ENCODE measurements at places on chromosomes 12 and 14.

GRCh38 chr14:100590726-100591452, 3.7 kb upstream of the BEGAIN start:
- DNase-seq = no peak

GRCh38 chr12:126069549-126070165, 1004.4 kb downstream of the AACS start:
- DNase-seq = no peak

DNA sequence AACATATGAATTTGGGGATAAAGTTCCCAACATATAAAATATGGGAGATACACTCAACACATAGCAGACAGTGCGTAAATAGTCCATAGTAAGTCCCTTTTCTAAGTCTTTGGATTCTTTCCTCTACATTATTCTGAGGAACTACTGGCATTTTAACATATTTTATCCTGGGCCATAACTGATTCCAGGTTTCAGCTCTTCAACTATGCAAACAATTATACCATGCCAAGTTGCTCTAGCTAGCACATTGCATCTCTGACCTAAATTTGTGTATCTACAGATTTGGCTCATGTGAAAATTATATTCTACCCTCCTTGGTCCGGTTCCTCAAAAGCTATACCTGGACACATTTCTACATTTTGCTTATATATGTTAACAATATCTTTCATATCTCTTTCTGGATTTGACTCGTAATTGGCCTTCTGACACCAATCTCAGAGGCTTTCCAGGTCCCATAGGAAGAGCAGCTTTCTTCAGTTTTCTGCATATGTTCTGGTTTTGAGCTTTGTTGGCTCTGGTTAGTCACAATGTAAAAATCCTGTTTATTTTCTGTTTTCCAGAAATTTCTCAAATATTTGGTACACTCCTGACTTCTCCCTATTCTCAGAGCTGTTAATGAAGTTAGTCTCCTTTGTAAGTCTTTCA, 305.4 kb downstream of the BMP4 start:
- DNase-seq = no peak

- DNase-seq = no peak
Observed at GRCh38 chr12:125288931-125289928, 224.0 kb downstream of the AACS start.

- DNase-seq = no peak
Observed at GRCh38 chr12:18320036-18320617, 58.8 kb downstream of the PIK3C2G start.

GRCh38 chr12:111768159-111768895, 1.6 kb downstream of the ALDH2 start:
- no peak for DNase-seq

- DNase-seq = no peak
Observed at GRCh38 chr14:61555056-61555838, 140.1 kb upstream of the HIF1A start.

- DNase-seq = no peak
Observed at GRCh38 chr12:50947933-50948626, 4.3 kb upstream of the HIGD1C start.

DNA sequence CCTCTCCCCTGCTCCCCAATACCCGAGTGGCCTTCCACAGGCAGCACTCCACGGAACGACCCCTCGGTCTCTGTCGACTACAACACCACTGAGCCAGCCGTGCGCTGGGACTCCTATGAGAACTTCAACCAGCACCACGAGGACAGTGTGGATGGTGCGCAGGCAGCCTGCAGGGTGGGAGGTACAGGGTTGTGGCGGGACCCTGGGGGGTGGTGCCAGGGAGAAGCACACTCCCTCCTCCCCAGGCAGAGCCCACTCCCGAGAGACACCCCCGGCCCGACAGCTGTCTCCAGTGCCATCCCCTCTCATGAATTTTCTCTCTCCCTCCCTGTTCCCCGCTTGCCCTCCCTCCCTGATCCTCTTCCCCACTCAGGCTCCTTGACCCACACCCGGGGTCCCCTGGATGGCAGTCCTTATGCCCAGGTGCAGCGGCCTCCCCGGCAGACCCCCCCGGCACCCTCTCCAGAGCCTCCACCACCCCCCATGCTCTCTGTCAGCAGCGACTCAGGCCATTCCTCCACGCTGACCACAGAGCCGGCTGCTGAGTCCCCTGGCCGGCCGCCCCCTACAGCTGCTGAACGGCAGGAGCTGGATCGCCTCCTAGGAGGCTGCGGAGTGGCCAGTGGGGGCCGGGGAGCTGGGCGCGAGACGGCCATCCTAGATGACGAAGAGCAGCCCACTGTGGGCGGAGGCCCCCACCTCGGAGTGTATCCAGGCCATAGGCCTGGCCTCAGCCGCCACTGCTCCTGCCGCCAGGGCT, 9.0 kb downstream of the TNS2 start:
- no peak for DNase-seq

DNA sequence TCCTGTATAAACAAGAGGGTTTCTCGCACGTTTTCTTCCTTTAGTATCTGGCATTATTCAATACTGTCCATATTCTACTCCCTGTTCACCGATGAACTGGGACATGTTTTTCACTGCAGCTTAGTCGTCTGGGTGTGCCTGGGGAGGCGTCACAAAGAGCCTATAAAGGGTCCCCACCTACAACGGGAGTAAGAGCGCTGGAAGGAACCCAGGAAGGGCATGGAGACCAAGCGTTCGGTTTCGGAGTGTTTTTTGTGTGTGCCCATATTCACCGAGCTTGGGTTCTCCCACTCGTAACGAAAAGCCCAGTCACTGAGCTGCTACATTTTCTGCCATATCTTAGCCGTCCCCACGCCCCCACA, 592 bp upstream of the USP15 start:
- no peak for DNase-seq

- DNase-seq = no peak
Observed at GRCh38 chr12:10169104-10169503, 2.8 kb downstream of the OLR1 start.

GRCh38 chr12:113285679-113286610, 49.0 kb downstream of the SLC8B1 start:
- DNase-seq = no peak

GRCh38 chr14:78310272-78310671, 140.1 kb downstream of the NRXN3 start:
- no peak for DNase-seq

GRCh38 chr14:81971911-81972310, 438.3 kb upstream of the SEL1L start:
- no peak for DNase-seq

- DNase-seq = no peak
Observed at GRCh38 chr12:75130811-75131210, 78.8 kb downstream of the KCNC2 start.

DNA sequence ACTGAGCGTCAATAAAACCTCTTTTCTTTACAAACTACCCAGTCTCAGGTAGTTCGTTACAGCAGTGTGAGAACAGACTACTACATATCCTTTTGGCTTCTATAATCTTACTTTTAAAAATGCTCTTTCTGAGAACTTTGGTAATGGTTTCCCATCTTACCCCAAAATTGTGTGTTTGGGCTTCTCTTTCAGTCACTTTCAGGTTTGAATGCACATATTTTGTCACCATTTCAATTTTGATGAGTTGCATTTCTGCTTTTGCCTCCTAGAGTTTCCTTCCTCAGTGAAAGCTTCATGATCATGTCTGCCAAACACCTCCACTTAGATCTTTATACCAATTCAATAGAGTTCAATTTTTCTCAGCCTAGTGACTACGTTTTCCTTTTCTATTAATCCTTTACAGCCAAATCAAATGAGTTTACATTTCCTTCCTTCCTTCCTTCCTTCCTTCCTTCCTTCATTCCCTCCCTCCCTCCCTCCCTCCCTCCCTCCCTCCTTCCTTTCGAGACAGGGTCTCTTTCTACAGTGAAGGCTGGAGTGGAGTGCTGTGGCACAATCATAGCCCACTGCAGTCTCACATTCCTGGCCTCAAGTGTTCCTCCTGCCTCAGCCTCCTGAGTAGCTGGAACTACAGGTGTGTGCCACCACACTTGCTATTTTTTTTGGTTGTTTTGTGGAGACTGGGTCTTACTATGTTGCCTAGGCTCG, 124.9 kb downstream of the BCAT1 start:
- no peak for DNase-seq

- DNase-seq = no peak
Observed at GRCh38 chr12:76470028-76470939, 89.3 kb downstream of the OSBPL8 start.

DNA sequence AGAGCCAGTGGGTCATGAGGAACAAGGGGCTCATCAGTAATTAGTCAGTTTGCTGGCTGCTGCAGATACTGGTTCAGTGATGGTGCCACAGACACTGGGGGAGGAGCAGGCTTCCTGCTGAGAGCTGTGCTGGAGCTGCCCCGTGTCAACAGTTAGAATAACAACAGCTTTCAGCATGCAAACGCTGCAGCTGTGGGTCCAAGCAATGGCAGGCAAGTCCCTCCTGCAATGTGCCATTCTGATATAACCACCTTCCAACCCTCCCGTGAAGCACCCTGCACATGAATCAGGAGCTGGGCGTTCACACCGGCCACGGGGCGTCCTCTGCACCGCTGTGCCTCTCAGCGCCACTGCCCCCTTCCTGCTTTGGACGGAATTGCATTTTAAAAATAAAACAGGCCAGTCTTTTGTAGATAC, 258.4 kb upstream of the SFSWAP start:
- DNase-seq = peak; percentile 23

GRCh38 chr12:109356577-109356976, 8.9 kb downstream of the MYO1H start:
- DNase-seq = no peak

DNA sequence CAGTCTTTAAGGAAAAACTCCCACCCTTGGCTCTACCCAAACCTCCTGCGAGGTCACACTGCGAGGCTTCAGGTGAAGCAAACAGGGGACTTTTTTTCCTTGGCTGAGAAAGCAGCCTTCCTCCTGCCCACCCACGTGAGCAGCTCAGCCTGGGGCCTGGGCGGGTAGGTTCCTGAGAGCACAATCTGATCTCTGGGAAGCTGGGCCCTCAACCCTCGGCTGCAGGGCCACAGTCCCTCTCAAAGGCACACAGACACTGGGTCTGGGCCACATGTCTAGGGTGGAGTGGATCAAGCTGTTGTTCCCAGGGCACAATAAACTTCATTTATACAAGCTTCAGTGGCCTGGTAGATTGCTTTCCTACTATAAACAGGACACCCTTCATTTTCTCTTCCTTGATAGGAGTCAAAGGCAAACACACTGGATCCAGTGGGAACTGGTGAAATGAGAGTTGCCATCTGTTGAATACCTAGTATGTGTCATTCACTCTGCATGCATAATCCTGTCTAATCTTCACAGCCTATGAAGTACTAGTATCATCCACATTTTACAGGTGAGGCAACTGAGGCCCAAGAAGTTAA, 41.3 kb upstream of the PNMA1 start:
- no peak for DNase-seq

DNA sequence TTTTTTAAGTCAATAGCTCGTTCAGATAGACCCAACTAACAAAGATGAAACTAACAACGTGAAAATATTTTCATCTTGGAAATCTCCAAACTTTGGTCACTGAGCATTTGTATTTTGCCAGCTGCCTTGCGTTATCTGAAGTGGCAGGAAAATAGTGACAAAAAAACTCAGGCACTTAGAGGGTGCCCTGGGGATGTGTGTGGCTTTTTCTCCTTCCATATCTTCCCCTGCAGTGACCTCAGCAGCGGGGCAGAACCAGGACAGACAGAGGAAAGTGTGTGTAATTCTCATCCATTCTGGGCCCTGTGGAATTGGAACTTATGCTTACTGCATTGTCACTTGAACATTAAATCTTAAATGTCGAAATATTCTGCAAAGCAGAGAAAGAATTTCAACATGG, 152.0 kb downstream of the BCAT1 start:
- no peak for DNase-seq

- no peak for DNase-seq
Observed at GRCh38 chr12:107775093-107775721, 703 bp downstream of the ASCL4 start.

DNA sequence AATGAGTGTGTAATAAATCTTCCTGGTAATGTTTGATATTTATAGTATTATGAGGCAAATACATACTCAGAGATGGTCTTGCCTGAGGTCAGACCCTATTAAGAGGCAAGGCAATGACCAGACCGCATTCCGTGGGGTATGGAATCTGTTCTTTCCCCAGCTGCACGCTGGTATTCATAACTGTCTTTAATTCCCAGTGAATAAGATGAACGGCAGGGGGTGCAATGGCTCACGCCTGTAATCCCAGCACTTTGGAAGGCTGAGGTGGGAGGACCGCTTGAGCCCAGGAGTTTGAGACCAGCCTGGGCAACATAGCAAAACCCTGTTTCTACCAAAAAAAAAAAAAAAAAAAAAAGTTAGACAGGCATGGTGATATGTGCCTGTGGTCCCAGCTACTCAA, 44.6 kb downstream of the ERO1A start:
- no peak for DNase-seq

GRCh38 chr12:3491938-3492792, 1.2 kb downstream of the PRMT8 start:
- DNase-seq = peak; percentile 52

GRCh38 chr12:82461836-82462235, 103.5 kb downstream of the METTL25 start:
- no peak for DNase-seq

GRCh38 chr12:70049596-70050360, 193.5 kb upstream of the CNOT2 start:
- DNase-seq = no peak

- no peak for DNase-seq
Observed at GRCh38 chr12:60100852-60101251, 505.0 kb downstream of the SLC16A7 start.

- DNase-seq = no peak
Observed at GRCh38 chr14:74211945-74212580, 27.2 kb upstream of the VSX2 start.

GRCh38 chr14:37021390-37021789, 151.0 kb downstream of the SLC25A21 start:
- no peak for DNase-seq

DNA sequence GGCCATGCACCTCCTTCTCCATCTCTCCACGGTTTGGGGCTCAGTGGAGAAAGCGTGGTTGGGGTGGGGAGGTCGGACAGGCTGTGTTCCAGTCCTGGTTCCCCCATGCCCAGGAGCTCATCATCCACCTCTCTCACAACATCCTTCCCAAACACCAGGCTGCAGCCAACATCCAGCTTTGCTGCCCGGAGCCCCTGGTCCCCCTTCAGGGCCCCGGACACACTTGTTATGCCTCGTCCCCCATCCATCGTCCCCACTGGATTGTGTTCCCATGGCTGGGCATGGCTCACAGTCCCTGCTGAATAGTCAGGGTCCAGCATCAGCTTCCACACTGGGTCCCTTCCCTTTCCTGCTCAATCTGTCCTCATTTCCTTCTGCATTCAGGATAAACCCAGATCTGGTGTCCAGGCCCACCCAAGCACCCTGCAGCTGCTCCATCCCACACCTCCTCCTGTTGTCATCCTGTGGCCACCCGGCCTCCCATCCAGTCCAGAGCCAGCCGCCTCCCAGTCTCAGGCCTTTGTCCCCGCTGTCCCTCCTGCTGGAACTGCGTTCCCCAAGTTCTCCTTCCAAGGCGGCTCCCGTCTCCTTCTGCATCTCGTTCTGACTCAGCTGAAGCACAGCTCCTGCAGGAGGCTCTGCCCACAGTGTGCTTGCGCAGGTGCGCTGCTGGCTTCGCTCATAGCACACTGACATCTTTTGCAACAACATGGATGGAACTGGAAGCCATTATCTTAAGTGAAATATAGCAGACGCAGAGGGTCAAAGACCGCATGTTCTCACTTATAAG, 211.4 kb upstream of the RTL1 start:
- no peak for DNase-seq

Data from activated naive CD4-positive, alpha-beta T cell treated with anti-CD3 and anti-CD28 coated beads, Interleukin-2, amount 50 U/mL, for 16 hours (primary cell).